ENCODE measurements at places on chromosomes 1 and 21.
A peak's percentile ranks its signal among the peaks of the same experiment; 100 is the strongest.

- no peak overlapping the region for H3K4me3 ChIP-seq
- H3K27ac ChIP-seq = no peak overlapping the region
- no peaks in the 10 kb centered on the region for H3K4me1 ChIP-seq
- DNase-seq = no peak
- no peaks in the 10 kb centered on the region for H3K27me3 ChIP-seq
- H3K36me3 ChIP-seq = no peaks in the 10 kb centered on the region
Measured at GRCh38 chr1:216566641-216567205, 143.5 kb upstream of the USH2A start.

DNA sequence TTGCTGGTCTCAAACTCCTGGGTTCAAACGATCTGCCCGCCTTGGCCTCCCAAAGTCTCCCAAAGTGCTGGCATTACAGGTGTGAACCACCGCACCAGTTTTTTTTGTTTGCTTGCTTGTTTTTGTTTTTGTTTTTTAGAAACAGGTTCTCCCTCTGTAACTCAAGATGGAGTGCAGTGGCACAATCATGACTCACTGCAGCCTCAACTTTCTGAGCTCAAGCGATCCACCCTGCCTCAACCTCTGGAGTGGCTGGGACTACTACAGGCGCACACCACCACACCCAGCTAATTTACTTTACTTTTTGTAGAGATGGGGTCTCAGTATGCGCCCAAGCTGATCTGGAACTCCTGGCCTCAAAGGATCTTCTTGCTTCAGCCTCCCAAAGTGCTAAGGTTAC is 47.3 kb upstream of the USP1 start:
- no peaks in the 10 kb centered on the region for H3K36me3 ChIP-seq
- H3K4me1 ChIP-seq = no peaks in the 10 kb centered on the region
- H3K27me3 ChIP-seq = peaks cover 26% of the 10 kb centered on the region

DNA sequence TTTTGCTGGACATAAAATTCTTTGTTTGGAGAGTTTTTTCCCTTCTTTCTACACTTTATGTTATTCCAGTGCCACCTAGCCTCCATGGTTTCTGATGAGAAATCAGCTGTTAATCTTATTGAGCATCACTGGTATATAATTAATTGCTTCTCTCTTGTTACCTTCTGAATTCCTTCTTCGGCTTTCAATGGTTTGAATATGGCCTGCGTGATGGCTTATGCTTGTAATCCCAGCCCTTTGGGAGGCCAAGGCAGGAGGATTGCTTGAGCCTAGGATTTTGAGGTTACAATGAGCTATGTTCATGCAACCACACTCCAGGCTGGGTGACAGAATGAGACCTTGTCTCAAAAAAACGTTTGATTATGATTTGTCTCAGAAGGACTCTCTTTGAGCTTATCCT is 13.0 kb upstream of the CNIH4 start:
- H3K4me3 ChIP-seq = no peak overlapping the region
- H3K4me1 ChIP-seq = no peaks in the 10 kb centered on the region
- no peaks in the 10 kb centered on the region for H3K36me3 ChIP-seq
- no peak for DNase-seq

GRCh38 chr1:24199291-24199900 is 12.3 kb upstream of the IFNLR1 start:
- peaks cover 8% of the 10 kb centered on the region for H3K36me3 ChIP-seq
- peak; percentile 63 for DNase-seq
- no peak overlapping the region for H3K27ac ChIP-seq
- no peaks in the 10 kb centered on the region for H3K4me1 ChIP-seq

DNA sequence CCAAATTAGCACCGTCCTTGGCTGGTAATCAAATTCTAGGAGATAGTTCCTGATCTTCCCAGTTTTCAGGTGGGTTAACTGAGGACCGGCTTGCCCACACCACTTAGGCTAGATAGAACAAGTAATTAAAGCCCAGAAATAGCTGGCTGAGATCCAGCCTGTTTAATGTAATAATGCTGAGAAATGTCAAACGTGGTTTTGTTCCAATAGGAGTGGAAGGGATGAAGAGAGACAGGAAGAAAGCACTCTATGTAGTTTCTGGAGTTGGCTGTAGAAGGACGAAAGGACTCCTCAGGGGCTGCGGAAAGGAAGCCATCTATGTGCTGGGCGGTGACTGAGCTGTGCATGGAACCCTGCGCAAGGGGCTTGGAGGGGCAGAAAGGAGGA is 18.6 kb downstream of the NAV1 start:
- no peaks in the 10 kb centered on the region for H3K36me3 ChIP-seq
- H3K27ac ChIP-seq = no peak overlapping the region
- DNase-seq = no peak
- H3K27me3 ChIP-seq = peaks cover 9% of the 10 kb centered on the region

GRCh38 chr1:27528818-27529703 is 39.1 kb upstream of the WASF2 start:
- no peak overlapping the region for H3K27ac ChIP-seq
- peaks cover 13% of the 10 kb centered on the region for H3K27me3 ChIP-seq
- no peak for DNase-seq
- peaks cover 14% of the 10 kb centered on the region for H3K36me3 ChIP-seq
- peak overlapping the region; percentile 51 for H3K4me3 ChIP-seq

DNA sequence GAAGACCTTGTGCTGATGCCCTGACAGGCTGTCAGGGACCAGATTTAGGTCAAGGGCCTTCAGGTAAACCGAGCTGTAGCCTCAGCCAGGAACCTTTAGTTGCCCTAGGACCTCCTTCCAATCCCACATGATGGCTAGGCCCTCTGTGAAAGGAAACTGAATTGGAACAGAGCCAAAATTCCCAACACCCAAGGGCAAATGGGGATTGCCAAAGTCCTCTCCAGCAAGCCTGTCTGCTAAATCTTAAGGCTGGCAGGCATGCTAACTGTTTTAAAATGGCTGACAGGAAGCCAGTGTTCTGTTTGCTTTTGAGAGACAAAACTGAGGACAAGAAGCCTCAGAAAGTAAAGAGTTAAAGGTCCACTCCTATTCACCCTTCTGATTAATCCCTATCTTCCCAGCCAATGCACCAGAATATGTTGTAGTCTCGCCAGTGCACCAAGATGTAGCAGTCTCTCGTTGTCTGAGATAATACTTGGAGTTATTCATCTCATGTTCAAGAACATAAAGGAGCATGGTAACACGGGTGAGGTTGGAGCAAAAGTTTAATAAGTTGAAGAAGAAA is 35.1 kb downstream of the MSTO1 start:
- H3K4me3 ChIP-seq = no peak overlapping the region
- H3K4me1 ChIP-seq = no peaks in the 10 kb centered on the region
- H3K27me3 ChIP-seq = no peaks in the 10 kb centered on the region
- no peaks in the 10 kb centered on the region for H3K36me3 ChIP-seq
- H3K27ac ChIP-seq = no peak overlapping the region
- no peak for DNase-seq

GRCh38 chr21:40803101-40803500 is 43.9 kb downstream of the DSCAM start:
- no peak for DNase-seq
- H3K36me3 ChIP-seq = no peaks in the 10 kb centered on the region
- H3K27ac ChIP-seq = no peak overlapping the region
- no peaks in the 10 kb centered on the region for H3K27me3 ChIP-seq
- no peaks in the 10 kb centered on the region for H3K4me1 ChIP-seq
- H3K4me3 ChIP-seq = no peak overlapping the region

DNA sequence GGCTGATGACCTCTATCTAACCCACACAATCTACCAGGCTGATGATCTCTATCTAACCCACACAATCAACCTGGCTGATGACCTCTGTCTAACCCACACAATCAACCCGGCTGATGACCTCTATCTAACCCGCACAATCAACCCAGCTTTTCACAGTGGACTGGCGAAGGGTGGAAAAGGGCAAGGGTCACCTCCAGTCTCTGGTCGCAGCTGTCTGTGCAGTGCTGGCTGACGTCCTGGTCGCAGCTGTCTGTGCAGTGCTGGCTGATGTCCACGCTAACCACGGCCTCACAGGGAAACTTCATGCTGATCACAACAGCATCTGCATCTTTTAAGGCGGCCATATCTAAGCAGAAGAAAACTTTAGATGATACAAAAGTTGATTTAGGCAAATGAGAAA is 12.2 kb upstream of the CCDC27 start:
- no peaks in the 10 kb centered on the region for H3K27me3 ChIP-seq
- H3K27ac ChIP-seq = no peak overlapping the region
- DNase-seq = no peak
- H3K36me3 ChIP-seq = peaks cover 6% of the 10 kb centered on the region

- H3K27me3 ChIP-seq = no peaks in the 10 kb centered on the region
- peaks cover 14% of the 10 kb centered on the region for H3K4me1 ChIP-seq
- H3K4me3 ChIP-seq = no peak overlapping the region
- no peak for DNase-seq
- H3K36me3 ChIP-seq = peaks cover 11% of the 10 kb centered on the region
Measured at GRCh38 chr21:36235058-36235582, 78.5 kb downstream of the DOP1B start.

Data from central memory CD8-positive, alpha-beta T cell (primary cell).